ENCODE measurements at places on chromosomes 13 and 19.

DNA sequence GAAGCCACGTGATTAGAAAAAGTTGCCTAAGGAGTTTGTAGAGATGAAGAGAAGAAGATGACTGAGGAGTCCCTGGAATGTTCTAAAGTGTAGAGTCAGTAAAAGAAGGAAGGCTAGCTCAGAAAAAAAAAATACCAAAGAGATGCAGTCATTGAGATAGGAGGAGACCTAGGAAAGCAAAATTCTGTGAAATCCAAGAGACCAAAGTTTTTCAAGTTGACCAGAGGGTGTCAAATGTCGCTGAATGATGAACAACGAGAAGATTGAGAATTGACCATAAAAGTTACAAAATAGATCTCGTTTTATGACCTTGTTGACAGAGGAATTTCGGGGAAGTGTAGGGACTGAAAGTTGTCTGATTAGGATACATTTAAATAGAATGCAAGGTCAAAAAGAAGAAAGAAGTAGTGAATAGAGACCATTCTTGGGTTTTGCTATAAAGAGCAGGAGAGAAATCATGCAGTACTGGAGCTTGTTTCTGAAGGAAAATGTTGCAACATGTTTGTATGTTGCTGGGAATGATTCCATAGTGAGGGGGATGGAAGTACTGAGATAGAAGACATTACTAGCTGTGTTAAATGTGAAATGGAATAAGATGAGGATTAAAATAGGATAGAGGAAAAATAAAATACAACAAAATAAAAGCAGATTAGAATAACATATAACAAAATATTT, 30.2 kb upstream of the HTR2A start:
- DNase-seq = no peak

DNA sequence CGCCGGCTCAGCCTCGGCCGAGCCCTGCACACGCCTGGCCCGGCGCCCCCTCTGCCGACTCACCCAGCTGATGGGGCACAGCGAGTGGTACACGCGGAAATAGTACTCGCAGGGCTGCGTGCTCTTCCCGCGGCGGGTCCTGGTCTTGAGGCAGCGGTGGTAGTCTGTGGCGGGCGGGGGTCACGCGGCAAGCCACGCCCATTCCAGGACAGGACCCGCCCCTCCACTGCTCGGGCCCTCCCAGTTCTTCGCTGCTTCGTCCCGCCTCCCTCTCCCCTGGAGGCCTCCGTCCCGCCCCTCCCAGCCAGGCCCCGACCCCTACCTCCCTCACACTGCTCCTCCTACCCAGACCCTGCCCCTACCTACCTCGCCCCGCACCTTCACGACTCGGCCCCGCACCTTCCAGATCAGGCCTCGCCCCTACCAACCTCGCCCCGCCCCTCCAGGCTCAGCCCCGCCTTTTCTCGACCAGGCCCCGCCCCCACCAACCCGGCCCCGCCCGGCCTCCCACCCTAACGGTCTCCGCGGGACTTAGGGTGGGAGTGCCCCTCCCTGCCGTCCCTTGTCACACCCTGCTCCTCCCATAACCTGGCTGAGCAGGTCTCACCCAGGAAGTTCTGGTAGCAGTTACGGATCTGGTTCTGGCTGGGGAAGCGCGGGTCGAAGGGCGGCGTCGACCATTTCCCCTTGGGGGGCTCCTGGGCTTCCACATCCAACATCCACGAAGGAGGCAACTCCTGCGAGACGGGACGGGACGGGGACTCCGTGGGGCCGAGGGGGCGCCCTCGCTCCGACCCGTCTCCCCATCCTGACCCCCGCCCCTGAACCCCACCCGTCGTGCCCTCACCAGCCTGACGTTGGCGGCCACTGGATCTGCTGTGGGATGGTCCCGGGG, 469 bp downstream of the COX6B2 start:
- peak; percentile 54 for DNase-seq

DNA sequence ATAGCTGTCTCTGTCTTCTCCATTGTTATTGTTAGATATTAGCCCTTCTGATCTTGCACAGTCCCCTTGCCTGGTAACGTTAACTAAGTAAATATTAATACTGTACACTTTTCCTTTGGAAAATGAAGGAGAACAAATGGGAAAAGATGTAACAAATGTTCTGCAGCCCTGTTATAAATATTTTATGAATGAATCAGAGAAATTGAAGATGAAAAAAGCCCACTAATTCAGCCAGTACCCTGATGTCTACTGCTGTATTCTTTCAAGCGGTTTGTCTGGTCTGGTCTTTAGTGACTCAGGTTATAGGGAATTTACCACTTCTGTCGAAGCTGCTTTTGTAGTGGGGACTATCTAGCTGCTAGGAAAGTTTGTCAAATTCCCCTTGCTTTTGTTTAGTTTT, 121.0 kb downstream of the COG6 start:
- DNase-seq = no peak

GRCh38 chr13:98977568-98978265, at the start of gene DOCK9:
TSS of gene DOCK9 (minus strand) at chr13:98978064. CDS start at chr13:98977909, 155 bp downstream.
- DNase-seq = no peak

GRCh38 chr13:27772651-27773425, 19.4 kb upstream of the GSX1 start:
- DNase-seq = no peak

DNA sequence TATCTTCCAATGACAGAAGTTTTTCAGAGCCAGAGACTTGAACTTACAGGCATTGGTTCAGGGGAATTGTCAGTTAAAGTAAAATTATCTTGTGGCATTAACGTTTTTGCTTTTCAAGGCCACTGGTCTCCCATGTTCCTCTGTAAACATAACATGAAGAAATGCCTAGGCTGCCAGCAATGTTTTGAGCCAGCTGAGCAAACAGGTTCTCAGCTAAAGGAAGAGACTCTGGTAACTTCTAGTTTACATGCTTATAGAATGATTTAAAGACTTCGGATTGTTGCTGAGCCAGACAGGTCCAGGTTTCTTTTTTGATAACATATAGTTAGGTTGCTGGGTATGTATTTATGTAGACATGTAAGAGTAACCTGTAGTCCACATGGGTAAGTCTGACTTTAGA, 35.7 kb downstream of the ZNF493 start:
- DNase-seq = no peak

GRCh38 chr13:112010714-112011113, 56.2 kb upstream of the SOX1 start:
- no peak for DNase-seq

- DNase-seq = no peak
Observed at GRCh38 chr19:7655581-7655980, 13.3 kb upstream of the RETN start.

- peak; percentile 37 for DNase-seq
Observed at GRCh38 chr19:53772943-53773342, 51.2 kb downstream of the NLRP12 start.

DNA sequence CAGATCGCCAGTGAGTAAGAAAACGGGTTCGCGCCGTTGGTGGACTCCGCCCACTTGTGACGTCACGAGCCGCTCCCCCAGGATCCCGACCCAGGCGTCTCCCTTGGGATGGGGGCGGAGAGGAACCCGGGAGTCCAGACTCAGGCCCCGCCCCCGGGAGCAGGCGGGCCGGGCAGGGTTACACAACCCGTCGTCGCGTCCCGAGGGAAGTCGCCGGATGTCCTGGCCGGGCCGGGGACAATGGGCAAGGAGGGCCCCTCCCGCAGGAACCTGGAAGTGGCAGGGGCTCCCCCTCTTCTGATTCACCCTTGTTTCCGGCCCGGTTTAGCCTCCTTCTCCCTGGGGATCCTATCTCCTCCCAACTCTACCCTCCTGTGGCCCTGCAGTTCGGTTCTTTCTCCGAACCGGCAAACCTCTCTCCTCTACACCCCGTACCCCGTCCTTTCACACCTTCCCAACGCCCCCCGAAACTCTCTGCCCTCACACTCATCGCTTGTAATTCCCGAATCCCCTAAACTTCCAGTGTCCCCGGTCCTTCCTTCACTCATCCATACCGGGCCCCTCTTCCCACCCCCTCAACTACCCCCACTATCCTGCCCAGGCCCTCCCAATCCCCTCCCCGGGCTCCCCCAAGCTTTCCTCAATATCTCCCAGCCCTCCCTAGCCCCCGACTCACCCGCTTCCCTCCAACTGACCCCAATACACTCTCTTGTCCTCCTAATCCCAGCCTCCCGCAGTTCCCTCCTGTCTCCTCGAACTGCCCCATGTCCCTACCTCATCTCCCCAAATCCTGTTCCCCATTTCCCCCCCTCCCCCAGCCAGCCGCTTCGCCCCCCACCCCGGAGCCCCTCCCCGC, 20.0 kb upstream of the ERCC1 start:
- no peak for DNase-seq

DNA sequence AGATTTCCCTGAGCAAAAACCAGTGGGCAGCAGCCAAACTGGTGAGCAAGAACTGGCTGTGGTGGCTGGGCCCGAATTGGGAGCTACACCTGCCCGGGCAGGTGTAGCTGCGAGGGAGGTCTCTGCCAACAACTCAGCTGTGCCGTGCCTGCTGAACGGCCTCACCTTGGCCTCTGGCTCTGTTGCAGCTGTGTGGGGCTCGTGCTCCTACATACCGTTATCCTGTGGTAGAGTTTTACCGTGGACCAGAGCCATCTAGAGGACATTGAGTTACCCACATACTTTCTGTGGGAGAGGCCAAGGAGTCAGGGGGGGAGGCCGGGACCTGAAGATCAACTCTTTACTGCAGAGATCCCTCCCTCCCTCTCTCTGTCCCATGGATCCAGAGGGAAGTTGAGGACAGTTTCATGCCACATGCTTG, 113.2 kb downstream of the TM9SF2 start:
- no peak for DNase-seq

DNA sequence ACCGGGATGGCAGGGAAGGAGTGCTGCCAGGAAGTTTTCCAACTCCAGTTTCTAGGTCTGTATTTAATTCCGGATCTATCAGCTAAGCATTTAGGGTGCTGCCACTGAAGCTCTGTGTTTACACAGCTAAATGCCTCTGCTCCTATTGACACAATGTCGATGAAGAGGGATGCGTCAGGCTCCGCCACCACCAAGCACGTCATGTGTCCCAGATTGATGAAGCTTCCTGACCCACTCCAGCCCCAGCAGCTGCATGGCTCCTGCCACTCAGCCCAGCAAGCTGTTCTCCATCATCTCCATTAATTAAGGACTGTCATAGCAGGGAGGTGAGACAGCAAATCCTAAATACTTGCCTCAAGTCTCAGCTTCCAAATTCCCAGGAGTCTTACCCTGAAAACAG, 435.2 kb upstream of the ZNF507 start:
- no peak for DNase-seq

DNA sequence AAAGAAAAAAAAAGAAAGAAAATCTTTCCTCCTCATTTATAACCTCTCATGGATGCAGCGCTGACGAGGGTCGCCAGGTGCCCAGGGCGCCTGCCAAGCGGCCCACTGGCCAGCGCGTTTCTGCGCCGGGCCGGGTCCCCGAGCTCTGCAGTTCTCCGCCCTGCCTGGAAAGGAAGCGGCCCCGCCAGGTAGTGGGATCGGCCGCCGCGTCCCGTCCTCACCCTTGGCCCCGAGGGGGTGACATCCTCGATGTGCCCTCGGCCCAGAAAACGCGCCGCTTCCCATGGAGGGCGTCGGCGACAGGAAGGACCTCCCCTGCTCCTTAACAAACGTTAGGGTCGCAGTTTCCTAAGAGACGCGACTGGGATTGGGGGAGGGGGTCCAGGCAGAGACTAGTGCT, 56.9 kb downstream of the ZNF726 start:
- no peak for DNase-seq

GRCh38 chr19:6797646-6798045, 25.1 kb downstream of the VAV1 start:
- no peak for DNase-seq

GRCh38 chr13:111973186-111973585, 93.8 kb upstream of the SOX1 start:
- no peak for DNase-seq

- no peak for DNase-seq
Observed at GRCh38 chr19:46599716-46600373, 1.3 kb upstream of the CALM3 start.

DNA sequence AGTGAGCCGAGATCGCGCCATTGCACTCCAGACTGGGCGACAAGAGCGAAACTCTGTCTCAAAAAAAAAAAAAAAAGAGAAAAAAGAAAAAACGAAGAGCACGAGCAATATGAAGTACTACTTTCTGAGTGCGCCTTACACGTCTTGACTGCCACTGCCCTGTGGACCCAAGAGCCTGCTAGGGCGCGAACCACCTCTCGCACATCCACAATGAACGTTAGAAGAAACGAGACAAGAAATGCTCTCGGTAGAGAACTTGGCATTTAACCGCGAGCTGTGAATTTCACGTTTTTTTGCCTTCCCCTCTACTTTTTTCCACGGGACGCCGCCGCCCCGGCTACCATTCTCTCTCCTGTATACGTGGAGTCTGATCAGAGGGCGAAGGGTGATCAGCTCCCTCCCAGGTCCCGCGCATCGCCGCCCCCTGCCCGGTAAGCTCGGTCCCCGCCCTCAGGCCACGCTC, 454 bp downstream of the TIMM44 start:
- no peak for DNase-seq

GRCh38 chr19:1074544-1075283, 7.7 kb downstream of the ARHGAP45 start:
- peak; percentile 87 for DNase-seq

- DNase-seq = no peak
Observed at GRCh38 chr13:104949840-104950740, 1585.4 kb downstream of the EFNB2 start.

DNA sequence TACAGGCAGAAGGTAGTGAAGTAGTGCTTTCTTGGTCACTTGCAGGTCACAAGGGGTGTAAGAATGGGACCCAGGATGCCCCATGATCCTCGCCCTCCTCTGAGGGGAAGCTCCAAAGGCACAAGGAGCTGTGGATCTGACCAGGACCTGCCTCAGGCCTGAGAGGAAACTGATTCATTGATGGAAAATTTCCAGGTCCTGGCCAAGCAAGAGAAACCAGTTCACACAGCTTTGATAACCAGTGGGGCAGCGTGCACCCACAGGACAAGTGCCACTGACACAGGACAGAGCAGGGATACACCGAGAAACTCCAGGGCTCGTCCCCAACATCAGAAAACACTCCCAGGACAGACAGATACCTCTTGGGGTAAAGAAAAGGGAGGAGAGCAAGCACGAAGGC, 177.1 kb downstream of the RBM26 start:
- no peak for DNase-seq

GRCh38 chr13:107065036-107065435, 497.1 kb upstream of the ARGLU1 start:
- DNase-seq = no peak

DNA sequence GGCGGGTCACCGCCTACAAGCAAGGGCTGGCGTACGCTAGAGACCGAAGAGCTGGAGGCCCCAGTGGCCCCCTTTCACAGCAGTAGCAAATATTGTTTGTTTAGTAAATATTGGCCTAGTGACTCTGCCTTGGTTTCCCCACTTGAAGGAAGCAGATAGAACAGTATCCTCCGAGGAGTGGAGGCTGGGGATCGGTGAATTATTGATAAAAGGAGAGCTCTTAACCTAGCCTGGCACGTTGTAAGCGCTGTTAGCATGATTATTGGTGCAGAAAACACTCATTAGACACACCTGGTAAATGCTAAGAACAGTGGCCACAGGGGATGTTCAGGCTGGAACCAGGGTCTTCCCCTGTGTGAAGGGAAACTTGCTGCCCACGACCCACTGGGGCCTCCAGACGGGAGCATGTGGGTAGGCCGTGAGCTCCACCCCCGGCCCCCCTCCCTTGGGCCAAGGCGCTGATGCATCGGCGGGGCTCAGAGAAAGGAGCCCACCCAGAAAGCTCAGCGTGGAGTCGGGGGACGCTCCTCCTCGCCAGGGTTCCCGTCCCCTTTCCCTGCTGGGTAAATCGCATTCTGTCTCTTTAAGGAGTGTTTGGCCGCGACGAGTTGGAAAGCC, 2.3 kb downstream of the IER2 start:
- DNase-seq = no peak

- DNase-seq = no peak
Observed at GRCh38 chr19:7914099-7914498, 531 bp upstream of the TGFBR3L start.
